ENCODE measurements at places on chromosomes 4 and X.

- no peak for DNase-seq
These were observed 65.5 kb downstream of the WFS1 start for GRCh38 chr4:6335040-6335590.

DNA sequence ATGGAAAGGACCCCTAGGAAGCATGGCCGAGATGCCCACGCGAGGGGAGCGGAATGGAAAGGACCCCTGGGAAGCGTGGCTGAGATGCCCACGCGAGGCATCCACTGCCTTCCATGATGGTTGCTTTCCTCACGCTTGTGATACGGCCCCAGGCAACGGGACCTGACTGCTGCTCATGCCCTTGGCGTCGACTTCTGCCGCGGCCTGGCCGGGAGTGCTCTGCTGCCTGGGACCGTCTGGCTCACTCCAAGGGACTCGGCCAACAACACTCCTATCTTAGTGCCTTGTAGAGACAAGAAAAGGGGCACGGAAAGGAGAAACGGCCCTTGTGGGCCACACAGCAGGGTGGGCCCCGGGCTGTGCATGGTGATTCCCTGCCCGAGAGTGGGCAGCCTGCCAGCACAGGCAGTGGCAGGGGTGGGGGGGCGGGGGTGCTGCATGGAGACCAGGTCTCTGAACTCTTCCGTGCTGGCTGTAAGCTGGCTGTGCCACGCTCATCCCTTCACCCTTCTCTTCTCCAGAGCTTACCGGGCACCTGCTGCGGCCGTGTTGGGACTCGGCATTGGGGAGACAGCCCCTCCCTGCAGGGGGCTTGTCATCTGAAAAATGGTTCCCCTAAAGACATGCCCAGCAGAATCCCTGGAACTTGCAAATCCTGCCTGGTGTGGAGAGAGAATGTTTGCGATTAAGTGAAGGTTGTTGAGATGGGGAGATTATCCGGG lies 38.6 kb upstream of the HMX1 start:
- no peak for DNase-seq

- no peak for DNase-seq
These were observed 17.9 kb downstream of the NALF2 start for GRCh38 chrX:69522052-69522451.

GRCh38 chr4:129545599-129546278 lies 449.8 kb downstream of the C4orf33 start:
- no peak for DNase-seq

DNA sequence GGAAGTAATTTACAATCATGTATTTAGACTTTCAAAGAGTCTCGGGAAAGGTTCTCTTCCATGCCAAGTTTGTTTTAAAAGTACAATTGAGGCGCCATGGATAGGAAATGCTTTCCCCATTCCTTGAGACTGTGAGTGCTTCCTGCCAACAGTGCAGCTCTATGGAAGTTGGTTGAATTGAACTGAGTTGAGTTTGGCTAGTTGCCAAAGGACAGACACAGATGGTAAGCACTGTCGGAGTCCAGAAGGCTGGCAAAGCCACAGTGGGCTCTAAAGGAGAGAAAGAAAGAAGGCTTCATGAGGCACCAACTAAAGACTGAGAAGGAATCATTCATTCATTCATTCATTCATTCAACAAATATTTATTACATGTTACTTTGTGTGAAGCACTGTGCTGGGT lies 4.3 kb upstream of the KCNE5 start:
- no peak for DNase-seq

DNA sequence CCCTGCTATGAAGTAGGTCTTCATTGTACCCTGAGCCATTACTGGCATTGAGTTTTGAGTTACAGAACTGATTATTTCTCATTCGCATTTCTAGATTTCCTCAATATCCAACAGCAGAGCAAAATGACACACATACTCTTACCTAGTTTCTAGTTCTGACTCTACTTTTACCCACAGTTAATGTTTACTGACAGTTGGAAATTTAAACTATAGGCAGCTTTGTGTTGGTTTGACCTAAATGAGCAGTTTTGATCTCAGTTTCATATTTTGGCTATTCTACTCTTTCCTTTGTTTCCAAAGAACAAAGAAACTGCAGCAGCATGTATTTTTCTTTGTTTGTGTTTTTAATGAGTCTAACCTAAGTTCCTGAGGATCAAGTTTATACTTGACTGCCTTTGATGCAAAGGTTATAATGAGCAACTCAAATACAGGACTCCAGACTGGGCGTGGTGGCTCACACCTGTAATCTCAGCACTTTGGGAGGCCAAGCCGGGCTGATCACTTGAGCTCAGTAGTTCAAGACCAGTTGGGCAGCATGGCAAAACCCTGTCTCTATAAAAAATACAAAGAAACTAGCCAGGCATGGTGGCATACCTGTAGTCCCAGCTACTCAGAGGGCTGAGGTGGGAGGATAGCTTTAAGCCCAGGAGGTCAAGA lies 30.4 kb downstream of the TXK start:
- no peak for DNase-seq

DNA sequence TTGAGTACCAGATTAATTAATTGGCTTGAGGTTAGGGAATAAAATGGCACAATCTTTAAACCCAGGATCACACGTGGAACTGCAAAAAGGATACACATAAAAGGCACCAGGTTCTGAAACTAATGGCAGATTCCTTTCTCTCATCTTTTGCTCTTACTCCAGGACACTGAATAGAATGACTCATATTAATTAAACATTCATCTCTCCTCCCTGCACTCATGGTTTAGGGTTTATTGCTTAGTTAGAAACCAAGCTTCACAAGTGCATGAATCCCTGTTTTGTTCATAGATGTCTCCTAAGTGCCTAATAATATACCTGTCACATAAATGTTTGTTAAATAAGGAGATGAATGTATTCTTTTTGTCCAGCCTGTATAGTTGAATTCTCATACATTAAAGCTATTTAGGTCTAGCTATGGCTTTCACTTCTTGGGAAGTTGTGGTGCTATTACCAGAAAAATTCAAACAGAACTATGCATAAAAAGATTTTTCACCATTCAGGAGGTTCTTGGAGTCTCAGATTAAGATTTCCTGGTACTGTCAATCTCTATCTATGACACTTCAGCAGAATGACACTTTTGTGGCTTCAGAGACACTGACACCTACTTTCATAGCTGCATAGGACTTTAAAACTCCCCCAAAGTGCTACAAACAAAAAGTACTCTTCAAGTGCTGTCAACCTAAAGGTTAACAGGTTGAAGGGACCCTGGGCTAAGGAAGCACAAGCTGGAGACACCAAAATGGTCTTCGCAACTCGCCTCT lies 7.4 kb downstream of the CORIN start:
- DNase-seq: peak; percentile 46

DNA sequence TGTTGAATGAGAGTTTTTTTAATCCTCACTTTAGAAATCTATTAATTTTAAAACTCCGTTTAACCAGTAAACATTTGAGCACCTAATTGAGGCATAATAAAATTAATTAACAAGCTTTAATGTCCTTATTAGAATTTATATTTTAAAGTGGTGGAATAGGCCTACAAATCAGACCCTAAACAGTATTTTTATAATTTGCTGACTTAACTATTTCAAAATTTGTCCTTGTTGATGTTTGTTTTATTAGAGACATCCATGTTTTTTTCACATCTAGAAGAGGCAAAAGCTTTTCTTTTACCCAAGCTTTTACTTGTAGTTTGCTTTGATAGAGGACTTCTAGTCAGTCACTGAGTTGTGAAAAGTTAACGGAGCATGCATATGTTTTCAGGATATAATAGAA lies 3.8 kb downstream of the SAP30 start:
- no peak for DNase-seq

DNA sequence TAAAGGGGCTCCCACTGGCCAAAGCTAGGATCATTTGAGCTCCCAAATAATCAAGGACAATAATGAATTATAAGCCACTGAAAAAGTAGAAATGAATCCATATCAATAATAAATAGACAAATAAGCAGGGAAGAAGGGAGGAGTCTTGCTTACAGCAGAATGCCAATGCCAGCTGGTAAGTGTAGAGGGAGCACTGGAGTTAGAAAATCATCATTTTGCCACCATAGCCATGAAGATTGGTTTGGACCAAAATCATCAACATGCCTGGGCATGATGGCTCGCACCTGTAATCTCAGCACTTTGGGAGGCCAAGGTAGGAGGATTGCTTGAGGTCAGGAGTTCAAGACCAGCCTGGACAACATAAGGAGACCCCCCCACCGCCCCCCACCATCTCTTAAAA lies 20.4 kb upstream of the SH3KBP1 start:
- no peak for DNase-seq

GRCh38 chr4:25760518-25761157 lies 102.2 kb downstream of the SEL1L3 start:
- no peak for DNase-seq

DNA sequence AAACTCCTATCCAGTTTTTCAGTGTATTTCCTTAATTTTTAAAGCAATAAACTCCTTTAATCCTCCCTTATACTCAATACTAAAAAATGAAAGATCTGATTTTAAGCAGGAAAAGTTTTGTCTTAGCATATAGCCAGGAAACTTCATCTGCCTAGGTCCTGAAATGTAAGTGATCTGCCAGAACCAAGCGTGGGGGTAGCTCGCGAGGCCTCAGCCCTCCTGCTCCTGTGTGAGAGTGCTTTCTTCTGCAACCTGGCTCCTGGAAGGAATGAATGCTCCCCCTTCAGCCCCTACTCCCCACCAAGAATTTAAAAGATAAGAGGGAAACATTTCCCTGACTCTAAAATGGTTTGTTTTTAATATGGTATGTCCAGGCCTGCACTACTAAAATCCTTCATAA lies 160.1 kb downstream of the CBR4 start:
- DNase-seq: no peak

GRCh38 chrX:68748030-68748429 lies 80.8 kb upstream of the EFNB1 start:
- no peak for DNase-seq

DNA sequence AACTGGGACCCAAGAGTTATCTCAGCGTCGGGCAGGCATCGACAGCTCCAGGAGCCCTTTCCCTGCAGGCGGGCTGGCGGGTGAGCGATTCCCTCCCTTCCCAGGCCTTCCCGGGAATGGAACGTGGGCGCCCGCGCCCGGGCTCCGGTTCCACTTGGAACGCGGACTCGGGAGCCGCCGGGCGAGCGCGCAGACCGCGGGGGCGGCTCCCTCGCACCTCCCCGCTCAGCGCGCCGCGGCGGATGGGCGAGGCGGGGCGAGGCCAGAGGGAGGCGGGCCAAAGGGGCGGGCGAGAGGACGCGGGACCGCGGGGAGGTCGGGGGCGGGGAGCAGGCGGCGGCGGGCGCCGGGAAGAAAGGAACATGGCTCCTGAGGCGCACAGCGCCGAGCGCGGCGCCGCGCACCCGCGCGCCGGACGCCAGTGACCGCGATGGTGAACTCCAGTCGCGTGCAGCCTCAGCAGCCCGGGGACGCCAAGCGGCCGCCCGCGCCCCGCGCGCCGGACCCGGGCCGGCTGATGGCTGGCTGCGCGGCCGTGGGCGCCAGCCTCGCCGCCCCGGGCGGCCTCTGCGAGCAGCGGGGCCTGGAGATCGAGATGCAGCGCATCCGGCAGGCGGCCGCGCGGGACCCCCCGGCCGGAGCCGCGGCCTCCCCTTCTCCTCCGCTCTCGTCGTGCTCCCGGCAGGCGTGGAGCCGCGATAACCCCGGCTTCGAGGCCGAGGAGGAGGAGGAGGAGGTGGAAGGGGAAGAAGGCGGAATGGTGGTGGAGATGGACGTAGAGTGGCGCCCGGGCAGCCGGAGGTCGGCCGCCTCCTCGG lies at the start of gene PKD2:
PKD2 (plus strand) TSS at position 332 of the 818 bp plus-strand sequence; CDS start at position 431, 99 bp downstream.
- peak; percentile 73 for DNase-seq

DNA sequence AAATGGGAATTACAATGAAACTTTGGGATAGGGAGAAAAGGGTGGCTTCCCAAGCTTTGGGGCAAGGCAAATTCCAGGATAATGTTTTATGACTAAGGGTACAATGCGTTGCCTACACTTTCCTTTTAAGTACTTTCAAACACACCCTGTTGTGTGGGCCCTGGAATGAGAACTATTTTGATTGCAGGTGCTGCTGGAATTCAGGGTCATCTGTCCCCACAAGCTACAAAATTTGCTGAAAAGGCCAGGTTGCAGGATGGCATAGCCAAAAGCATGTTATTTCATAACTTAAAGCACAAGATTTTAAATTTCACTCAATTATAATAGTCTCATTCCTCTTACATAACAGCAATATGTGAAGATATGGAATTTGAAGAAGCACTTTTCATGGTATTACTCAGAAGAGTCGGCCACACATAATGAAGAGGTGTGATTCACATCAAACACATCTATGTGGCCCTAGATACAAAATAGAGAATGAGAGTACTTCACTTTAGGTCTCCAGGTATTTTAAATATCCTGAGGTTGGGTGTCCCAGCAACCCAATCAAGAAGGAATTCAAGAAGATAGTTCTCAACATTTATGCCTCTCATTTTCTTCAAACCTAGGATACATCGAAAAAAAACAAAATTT lies 89.3 kb downstream of the APBB2 start:
- peak; percentile 20 for DNase-seq

DNA sequence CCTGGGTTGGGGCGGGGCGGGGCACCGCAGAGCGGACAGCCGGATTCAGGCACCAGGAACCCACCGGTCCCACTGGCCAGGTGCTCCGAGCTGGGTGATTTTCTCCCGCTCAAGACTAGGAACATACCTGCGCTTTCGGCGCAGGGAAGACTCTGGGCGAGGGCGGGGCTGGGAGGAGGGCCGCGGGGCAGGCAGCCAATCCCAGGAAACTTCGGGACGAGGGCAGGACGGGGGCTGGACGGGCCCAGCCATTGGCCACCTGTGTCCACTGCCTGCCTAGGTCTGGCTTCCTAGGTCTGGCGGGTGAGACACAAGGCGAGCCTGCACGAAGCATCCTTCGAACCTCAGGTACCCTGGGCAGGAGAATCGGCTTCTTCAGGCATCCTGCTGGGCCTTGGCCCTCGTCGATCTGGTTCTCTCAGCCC lies 274 bp upstream of the ERVMER34-1 start:
- peak; percentile 44 for DNase-seq

GRCh38 chr4:131974730-131975129 lies 1174.4 kb upstream of the PCDH10 start:
- no peak for DNase-seq

GRCh38 chr4:37549041-37549440 lies 137.1 kb downstream of the RELL1 start:
- DNase-seq: peak; percentile 83

DNA sequence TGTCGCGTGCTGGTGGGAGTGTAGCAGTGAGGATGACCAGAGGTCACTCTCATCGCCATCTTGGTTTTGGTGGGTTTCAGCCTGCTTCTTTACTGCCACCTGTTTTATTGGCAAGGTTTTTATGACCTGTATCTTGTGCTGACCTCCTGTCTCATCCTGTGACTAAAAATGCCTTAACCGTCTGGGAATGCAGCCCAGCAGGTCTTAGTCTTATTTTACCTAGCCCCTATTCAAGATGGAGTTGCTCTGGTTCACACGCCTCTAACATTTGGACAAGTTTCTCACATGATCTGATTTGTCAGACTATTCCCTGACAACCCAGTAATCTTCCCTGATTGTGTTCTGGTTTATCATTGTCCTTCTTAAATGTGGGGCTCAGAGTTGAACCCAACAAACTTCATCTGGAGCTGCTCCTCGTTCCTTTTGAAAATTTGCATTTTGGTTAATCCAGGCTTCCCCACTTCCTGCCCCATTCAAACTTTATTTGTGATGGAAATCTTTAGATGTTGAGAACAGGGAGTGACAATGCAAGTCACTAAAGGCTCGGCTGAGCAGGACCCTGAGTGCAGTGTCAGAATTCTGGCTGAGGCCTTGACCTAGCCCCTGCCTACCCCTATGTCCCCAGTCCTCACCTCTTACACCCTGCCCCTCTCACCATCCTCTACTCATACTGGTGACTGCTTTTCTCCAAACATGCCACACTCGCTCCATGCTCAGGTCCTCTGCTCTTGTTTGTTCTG lies 226.8 kb downstream of the STIM2 start:
- DNase-seq: no peak

GRCh38 chrX:68754406-68754805 lies 74.4 kb upstream of the EFNB1 start:
- DNase-seq: no peak

GRCh38 chr4:70895811-70896491 lies 6.2 kb upstream of the MOB1B start:
- DNase-seq: peak; percentile 40

Data from kidney glomerular epithelial cell (primary cell).